Stimulated activated CD4-positive, alpha-beta T cell treated with anti-CD3 and anti-CD28 coated beads, TNF-alpha, amount 100 ng/mL, for 4 hours (primary cell): ENCODE measurements at places on chromosomes 6 and 20.

- DNase-seq: no peak
Measured at GRCh38 chr6:30450548-30450908, 38.8 kb upstream of the HLA-E start.

DNA sequence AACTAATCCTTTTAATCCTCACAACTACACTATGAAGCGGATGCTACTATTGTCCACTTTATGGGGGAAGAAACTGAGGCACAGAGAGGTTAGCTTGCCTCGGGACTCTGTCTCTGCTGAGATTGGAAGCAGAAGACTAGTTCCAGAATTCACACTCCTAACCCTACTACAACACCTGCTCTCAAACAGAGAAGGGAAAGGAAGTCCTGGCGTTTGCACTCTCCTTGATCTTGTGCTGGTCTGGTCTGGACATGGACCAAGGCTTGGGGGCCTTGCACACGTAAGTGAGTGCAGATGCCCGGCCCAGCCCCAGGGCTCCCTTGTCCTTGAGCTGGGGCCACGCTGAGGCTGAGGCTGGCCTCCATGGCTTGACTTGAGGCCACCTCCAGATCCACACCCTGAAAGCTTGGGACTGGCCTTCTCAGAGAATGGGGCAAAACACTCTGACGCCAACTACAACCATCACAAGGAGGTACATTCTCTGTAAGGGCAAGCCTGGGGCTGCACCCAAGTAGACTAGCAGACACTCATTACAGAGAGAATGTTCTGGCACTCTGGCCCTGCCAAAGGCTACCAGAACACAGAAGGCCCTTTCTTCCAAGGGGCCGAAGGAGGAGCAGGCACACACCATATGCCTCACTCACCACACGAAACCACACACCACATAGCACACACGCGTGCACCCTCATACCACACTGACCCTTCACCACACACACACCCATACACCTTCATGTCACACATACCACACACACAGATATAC, 33.3 kb upstream of the EZR start:
- no peak for DNase-seq

- no peak for DNase-seq
Measured at GRCh38 chr20:35134472-35134871, 12.7 kb downstream of the EDEM2 start.

DNA sequence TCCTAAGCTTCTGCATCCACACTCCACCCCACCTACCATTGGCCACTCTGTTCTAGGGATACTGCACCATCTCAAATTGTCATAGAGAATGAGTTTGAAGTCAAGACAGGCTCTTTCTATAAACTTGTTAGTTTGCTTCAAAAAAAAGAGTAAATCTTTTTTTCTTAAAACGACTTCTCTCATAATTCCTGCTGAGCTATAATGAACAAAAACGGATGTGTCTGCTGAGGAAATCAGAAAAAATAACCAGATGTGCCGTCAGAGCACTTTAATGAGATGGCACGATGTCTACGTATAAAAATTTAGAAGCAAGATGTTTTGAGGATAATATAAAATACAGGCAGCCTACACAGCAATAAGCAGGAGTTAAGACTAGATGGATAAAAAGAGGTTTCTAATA, 24.0 kb upstream of the DDO start:
- DNase-seq: no peak

- DNase-seq: no peak
Measured at GRCh38 chr20:4901031-4901818, 100.1 kb downstream of the SLC23A2 start.
